Endothelial cell of umbilical vein (primary cell): ENCODE measurements at places on chromosomes 11 and 22. TPM values are rescaled to one million over a fixed set of nuclear protein-coding genes. Genes with fewer than 3 reads are reported as not detected.

The CTR9 gene
- 33.2 and 33.4 TPM in 2 replicates for total RNA-seq

The ANO1 gene
- 0.40 TPM in 1 of 2 replicates, not detected in the other for total RNA-seq

The IFITM10 gene
- total RNA-seq, result 0.62 and 0.66 TPM in 2 replicates

The GTSE1 gene
- 57.0 and 57.2 TPM in 2 replicates for total RNA-seq

The MCAM gene
- total RNA-seq, result 1,012 and 1,027 TPM in 2 replicates

The OR5A1 gene
- total RNA-seq, result not detected in 2 replicates

The OR4C6 gene
- not detected in 2 replicates for total RNA-seq

The MRPL23 gene
- 72.7 and 81.6 TPM in 2 replicates for total RNA-seq

The PDXP gene
- 14.8 and 18.0 TPM in 2 replicates for total RNA-seq

The OR4D5 gene
- not detected in 2 replicates for total RNA-seq

The TSGA10IP gene
- total RNA-seq, result not detected in 2 replicates

The LGALS1 gene
- 2,698 and 3,340 TPM in 2 replicates for total RNA-seq

The MIOX gene
- not detected in 2 replicates for total RNA-seq
